Stimulated activated CD4-positive, alpha-beta T cell treated with anti-CD3 and anti-CD28 coated beads, TNF-alpha, amount 100 ng/mL, for 4 hours (primary cell): ENCODE measurements at places on chromosomes 16 and 17.

DNA sequence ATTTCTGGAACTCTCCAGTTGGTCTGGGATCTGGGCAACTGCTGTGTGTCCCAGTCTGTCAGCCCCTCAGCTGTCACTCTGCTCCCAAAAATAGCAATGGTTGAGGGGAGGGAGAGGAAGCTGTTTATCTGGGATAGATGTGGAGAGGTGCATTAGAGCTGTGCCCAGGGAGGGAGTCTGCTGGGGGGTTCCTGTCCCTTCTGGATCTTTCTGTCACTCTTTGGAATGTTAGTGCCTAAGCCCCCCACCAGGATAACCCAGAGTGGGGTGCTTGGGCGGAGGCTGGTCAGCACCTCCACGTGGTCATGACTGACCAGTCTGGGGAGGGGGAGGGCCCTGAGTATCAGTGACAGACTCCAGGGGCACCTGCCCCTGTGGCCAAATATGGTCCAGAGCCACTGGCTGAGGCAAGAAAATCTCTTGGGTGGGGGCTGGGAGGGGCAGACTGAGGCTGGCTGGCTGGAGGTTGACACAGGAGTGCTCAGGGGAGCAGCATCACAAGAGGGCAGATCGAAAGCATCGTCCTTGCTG lies at the start of gene UNC45B:
Gene UNC45B, plus strand, starts transcription at position 443 of the 531 bp plus-strand sequence. CDS start 447 bp downstream, outside the sequence.
- no peak for DNase-seq

GRCh38 chr17:73319766-73320165 lies 8.0 kb upstream of the CDC42EP4 start:
- DNase-seq: no peak

DNA sequence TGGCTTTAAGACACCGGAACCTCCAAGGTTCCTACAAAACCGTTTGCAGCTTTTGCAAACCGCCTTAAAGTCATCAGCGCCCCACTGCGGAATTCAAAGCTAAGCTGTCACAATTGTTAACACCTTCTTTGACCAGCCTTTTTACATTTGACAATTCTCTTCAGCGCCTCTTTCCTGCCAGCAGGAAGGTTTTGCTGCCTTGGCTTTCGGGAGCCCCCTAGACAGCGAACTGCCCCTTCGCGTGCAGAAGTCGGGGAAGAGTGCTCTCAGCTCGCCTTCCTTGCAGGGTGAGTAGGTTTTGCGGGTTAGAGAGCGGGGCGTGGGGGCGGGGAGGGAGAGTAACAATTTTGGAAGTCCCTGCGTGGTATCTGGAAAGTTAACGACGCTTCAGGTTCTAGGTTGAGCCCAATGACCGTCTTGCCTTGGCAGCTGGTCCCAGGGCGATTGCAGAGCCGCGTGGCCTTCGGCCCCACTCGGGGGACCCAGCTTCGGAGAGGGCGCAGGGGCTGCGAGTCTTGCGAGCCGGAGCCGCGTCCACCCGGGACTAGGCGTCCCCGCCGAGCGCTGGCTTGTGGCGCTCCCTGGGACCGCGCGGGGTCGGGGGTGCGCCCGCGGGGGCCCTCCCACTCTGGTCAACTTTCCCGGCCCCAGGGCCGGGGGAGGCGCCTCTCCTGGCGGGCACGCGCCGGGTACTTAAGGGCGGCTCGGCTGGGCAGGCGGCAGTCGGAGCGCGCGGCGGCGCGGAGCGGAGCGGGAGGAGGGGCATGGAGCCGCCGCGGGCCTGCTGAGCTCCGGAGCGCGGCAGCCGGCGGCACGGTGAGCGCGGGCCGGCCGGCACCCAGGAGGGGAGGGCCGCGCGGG lies at the start of gene HAS3:
Gene HAS3, plus strand, starts transcription at position 153 of the 861 bp plus-strand sequence. CDS start 3,743 bp downstream, outside the sequence.
- DNase-seq: no peak

- DNase-seq: no peak
Measured at GRCh38 chr17:49571283-49571682, 4.4 kb upstream of the NXPH3 start.

DNA sequence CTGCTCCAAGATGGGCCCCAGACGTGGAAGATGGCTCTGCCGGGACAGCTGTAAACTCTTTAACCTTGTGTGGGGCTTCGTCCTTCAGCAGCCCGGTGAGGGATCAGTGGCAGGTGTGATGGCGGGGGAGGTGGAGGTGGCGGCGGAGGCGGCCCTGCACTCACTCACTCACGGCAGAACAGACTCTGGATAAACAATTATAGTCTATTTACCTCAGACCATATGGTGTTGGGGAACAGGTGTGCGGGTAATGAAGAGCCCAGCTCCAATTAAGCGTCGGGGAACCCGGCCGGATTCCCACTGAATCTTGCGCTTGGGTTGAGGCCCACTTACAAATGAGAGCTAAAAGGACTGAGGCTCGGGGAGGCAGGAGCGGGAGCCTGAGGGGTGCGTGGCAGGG lies 104.3 kb upstream of the SDK2 start:
- DNase-seq: no peak

DNA sequence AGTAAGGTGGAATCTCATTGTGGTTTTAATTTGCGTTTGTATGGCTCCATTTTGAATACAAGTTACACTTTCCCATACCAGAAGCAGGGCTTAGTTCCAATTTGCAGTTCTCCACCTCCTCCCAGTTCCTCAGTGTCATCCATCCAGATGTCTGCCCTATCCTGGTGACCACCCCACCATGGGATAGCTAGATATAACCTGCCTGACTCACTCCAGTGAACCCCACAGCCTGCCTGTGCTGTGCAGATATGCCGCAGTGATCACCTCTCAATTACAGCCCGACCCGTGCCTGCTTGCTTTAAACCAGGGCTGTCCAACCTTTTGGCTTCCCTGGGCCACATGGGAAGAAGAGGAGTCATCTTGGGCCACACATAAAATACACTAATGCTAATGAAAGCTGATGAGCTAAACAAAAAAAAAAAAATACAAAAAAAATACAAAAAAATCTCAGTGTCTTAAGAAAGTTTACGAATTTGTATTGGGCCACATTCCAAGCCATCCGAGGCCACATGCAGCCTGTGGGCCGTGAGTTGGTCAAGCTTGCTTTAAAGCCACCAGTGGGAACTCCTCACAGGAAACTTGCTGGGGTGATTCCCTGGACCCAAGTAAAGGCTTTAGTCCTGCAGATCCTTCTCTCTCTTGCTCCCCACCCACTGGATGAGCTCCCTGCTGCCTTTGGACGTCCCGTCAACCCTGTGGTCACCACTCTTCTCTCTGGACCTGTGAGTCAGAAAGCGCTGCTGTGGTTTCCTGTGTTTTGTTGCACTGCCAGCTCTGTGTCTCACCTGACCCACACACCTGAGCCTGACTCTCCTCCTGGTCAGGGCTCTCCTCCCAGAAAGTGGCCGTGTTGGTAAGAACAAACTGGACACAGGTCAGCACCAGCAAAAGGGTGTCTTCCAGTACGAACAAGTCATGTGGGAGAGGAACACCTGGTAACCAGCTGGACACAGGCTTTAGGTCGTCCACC lies 83.0 kb downstream of the EMP2 start:
- no peak for DNase-seq

DNA sequence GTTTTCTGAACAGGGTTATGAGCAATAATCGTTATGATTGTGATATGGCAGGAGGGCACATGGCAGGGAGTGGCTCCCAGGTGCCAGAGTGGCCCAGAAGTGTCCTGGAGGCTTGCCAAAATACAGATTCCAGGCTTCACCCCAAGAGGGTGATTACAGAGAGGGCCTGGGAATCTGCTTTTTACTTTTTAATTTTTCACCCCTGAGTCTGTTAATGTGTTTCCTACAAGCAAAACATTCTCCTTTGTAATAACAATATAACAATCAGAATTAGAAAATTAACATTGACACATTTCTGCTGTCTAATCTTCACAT lies 212.4 kb downstream of the SNX29 start:
- no peak for DNase-seq

GRCh38 chr16:66205287-66206231 lies 160.9 kb upstream of the CDH5 start:
- no peak for DNase-seq

GRCh38 chr16:4461250-4462085 lies 13.0 kb downstream of the NMRAL1 start:
- DNase-seq: no peak

GRCh38 chr16:71255721-71256120 lies 25.2 kb upstream of the HYDIN start:
- DNase-seq: no peak

- DNase-seq: no peak
Measured at GRCh38 chr16:23359092-23359760, 57.1 kb downstream of the SCNN1B start.

- no peak for DNase-seq
Measured at GRCh38 chr16:75193730-75194444, 13.1 kb downstream of the CTRB2 start.

- no peak for DNase-seq
Measured at GRCh38 chr17:1813088-1813487, 16.6 kb downstream of the SMYD4 start.

DNA sequence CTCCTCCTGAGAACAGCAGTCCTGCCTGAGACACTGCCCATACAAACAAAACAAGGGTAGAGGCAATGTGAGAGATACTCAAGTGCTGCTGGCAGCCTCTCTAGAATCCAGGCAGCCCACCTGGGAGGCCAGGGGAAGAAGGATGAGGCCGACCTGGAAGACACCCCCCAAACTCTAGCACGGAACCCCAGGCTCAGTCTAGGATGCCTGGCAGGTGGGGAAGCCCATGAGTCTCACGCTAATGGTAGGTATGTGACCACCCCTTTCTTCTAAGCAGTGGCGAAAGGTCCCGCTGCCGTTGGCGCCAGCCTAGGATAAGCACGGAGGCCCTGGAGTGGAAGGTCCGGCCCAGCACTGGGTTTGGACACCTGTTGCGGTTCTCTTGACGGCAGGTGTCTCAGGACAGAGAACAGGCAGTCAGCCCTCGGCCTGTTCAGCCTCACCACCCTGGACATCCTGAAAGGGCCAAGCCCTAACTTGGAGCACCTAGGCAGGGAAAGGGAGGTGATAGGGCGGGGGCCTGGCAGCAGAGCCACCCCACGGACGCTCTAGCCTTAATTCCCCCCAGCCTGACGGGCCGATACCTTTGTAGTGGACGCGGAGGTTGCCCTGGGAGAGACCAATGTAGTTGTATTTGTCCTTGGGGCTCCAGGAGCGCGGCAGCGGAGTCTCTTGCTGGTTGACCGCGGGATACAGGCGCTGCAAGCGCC lies 487 bp downstream of the RANBP10 start:
- DNase-seq: no peak

- no peak for DNase-seq
Measured at GRCh38 chr17:48037838-48038323, 284 bp upstream of the COPZ2 start.

DNA sequence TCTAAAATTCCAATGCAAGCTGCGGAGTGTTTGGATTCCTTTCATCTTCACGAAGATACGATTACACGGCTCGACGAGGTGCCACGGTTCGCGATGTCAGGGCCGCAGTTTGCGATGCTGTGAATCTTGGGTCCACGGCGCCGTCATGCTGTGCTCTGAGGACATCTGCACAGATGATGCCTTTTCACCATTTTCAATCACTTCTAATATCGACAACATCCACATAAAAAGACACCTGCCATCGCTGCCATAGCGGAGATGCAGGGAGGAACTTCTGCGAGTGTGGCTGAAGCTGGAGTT lies 6.8 kb upstream of the APRT start:
- no peak for DNase-seq

GRCh38 chr17:57612202-57613071 lies 132.7 kb downstream of the CCDC182 start:
- no peak for DNase-seq

- no peak for DNase-seq
Measured at GRCh38 chr16:89855301-89855945, 18.0 kb upstream of the TCF25 start.

DNA sequence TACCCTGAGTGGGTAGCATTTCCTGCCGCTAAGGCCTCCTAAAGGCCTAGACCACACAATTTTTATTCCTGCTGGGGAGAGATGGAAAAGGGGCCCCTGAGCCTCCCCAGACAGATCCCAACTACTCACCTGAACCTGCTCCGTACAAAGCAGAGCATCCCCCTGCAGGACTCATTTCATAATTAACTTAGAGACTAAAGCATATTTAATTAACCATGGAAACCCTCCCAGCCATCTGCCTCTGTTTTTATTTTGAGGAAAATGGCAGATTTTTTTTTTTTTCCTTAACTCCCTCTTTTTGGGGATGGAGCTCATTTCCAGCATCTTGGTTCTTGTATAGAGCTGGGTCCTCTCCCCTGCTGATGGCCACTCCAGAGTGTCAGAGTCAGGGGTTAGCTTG lies 96.5 kb upstream of the CRHR1 start:
- no peak for DNase-seq

- no peak for DNase-seq
Measured at GRCh38 chr17:14813649-14814370, 451.3 kb downstream of the PMP22 start.

DNA sequence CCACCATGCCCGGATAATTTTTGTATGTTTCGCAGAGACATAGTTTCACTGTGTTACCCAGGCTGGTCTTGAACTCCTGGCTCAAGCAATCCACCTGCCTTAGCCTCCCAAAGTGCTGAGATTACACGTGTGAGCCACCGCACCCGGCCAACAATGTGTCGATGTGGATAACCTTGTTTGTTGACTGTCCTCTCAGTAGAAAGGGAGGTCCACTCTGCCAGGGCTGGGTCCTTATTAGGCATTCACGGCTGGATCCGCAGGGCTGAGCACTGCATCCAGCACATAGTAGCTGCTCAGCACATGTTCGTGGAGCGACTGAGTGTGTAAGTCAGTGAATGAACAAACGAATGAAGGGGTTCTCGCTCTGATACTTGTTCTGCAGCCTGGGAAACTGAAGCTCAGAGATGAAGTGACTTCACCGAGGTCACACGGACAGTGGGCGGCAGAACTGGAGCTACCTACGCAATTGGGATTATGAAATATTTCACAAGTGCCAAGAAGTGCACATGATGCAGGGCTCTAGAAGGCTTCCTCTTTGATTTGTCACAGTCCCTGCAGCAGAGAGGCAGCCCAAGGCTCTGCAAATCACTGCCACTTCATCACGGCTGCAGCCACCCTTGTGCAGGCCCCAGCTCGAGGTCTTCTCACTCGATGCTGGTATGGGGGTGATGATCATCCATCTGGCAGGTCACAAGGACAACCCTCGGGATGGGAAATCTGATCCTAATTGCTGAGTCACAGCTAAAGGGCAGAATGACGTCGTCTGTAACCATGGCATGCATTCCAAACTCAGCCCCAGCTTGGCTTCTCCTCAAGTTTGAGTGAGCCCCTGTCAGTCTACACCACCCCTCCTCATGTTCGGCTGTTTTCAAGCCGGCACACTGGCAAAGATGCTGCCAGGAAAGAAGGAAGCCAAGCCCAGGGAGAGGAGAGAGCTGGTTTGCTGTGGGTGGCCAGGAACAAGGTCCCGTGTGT lies 28.0 kb upstream of the SNN start:
- no peak for DNase-seq
